ENCODE measurements at places on chromosomes 5 and 9.

GRCh38 chr5:64100203-64100602 is 65.4 kb upstream of the RNF180 start:
- DNase-seq: no peak

DNA sequence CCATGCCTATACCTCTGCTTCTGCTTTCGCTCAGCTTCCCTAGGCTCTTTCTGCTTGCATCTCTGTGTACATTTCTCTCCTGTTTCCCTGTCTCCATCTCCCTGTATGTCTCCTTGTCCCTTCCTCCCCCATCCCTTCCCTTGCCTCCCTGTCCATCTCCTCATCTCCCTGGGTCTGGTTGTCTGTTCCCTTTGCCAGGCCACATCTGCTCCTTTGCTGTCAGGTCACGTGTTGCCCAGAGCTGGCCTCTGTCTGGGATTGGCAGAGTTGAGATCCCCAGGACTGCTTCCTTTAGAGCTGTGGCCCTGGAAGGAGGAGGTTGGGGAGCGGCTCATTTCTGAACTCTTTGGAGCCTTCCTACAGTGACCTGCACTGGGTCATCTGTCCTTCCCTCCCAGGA is 31.8 kb upstream of the PTGS1 start:
- peak; percentile 79 for DNase-seq

DNA sequence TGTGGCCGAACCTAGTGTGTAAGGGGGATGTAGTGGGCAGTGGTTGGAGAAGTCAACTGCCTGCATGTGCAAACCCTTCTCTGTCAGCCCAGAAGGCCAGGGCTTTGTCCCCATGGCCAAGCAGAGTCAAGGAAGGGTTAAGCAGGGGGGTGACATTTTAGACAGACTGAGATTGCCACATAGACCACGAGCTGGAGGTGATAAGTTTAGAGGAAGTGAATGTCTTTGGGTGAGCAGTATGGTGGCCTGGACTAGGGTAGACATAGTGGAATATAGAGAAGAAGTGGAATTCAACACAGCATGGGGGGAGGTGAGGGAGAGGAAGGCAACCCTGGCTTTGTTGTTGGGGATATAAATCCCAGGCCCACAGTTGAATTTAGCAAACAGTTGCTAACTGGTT is 38.7 kb upstream of the CDKN2AIPNL start:
- no peak for DNase-seq

GRCh38 chr9:134243778-134244467 is 79.6 kb upstream of the RNU6ATAC start:
- DNase-seq: no peak

GRCh38 chr5:150763023-150763769 is 4.4 kb upstream of the DCTN4 start:
- DNase-seq: peak; percentile 30

DNA sequence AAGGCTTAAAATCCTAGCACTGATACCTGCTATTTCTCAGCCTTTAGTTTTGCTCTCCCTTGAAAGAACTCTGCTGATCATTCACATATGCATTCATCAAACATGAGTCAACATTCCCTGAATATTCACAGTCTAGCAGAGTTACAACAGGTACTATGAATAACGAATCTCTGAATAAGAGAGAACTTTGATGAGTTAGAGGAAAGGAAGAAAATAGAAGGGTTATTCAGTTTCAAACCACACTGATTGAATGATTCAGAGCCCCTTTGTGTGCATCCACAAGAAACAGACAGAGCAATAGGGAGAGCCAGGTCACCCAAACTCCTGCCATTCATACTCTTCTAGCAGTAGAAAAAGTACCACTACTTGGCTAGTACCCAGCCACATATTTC is 36.0 kb downstream of the FOXD1 start:
- DNase-seq: no peak

GRCh38 chr5:149719666-149720065 is 10.4 kb upstream of the PPARGC1B start:
- peak; percentile 46 for DNase-seq

DNA sequence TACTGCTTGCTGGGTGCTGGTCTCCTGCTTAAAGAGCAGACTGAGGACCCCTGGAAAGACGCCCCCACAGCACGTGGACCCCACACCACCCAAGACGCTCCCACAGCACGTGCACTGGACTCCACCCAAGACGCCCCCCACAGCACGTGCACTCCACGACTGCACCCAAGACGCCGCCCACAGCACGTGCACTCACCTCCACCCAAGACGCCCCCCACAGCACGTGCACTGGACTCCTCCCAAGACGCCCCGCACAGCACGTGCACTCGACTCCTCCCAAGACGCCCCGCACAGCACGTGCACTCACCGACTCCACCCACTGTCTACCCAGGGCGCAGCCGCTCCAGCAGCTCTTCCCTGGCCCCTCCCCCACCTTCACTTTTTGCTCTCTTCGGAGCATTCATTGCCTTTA is 50.5 kb downstream of the EHMT1 start:
- DNase-seq: peak; percentile 23

GRCh38 chr5:98872674-98873073 is 56.1 kb downstream of the CHD1 start:
- no peak for DNase-seq

DNA sequence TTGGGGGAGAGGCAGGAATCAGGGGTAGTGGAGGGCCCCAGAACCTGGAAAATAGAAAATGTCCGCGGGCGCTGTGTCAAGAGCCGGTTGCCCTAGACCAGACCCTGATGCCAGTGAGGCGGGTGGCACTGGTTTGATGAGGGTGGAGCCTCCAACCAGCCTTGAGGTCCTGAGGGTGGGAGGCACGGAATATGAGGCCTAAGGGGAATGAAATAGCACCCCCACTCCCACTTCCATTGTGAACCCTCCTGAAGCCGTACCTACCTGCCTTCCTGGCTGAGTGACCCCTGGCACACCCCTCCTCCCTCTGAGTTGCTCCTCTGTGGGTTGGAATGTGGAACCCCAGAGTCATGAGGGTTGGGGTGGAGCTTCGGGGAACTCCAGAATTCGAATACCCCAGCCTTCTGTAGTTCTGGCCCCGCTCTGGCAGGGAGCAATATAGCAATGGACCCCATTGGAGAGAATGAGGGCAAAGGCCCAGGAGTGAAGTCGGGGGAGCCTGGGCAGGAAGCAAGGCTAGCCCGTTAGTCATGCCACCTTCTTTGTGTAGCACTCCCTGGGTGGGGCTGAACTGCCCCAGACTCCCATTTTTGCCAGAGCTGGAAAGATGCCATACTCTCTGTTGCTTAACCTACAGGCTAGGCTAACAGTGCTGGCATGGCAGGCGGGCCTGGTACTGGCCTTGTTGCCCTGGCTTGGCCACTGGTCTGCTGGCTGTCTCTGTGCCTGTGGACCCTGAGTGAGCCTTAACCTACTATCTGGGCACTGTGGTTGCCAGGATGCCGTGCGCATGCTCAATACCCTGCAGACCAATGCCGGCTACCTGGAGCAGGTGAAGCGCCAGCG is 1.0 kb downstream of the FPGS start:
- DNase-seq: no peak

GRCh38 chr5:124056991-124057723 is 545.2 kb downstream of the CSNK1G3 start:
- peak; percentile 68 for DNase-seq

DNA sequence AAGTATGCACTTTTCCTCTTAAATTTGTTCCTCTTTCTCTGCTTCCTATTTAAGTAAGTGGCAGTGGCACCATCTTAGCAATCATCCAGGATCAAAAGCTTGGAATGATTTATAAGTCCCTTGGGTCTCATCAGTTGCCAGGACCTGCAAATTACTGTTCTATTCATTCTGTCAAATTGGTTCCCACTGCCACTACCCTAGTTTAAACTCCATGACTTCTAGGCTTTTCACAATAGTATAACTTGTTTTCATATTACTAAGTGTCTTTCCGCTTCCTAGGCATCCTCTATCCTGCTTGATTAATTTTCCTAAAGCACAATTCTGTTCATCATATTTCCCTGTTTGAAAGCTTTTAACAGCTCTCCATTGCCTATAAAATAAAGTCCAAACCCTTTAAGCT is 363.9 kb upstream of the MEF2C start:
- no peak for DNase-seq

- DNase-seq: no peak
Measured at GRCh38 chr9:36874921-36875320, 159.1 kb downstream of the PAX5 start.

- DNase-seq: peak; percentile 30
Measured at GRCh38 chr5:107806705-107807104, 136.0 kb upstream of the EFNA5 start.

GRCh38 chr5:118354797-118355196 is 633.5 kb downstream of the DTWD2 start:
- no peak for DNase-seq

All from SK-N-DZ (cell line).